ENCODE measurements at places on chromosomes 1 and 21.

GRCh38 chr1:53311702-53312305, 16.1 kb downstream of the LRP8 start:
- DNase-seq, result no peak

DNA sequence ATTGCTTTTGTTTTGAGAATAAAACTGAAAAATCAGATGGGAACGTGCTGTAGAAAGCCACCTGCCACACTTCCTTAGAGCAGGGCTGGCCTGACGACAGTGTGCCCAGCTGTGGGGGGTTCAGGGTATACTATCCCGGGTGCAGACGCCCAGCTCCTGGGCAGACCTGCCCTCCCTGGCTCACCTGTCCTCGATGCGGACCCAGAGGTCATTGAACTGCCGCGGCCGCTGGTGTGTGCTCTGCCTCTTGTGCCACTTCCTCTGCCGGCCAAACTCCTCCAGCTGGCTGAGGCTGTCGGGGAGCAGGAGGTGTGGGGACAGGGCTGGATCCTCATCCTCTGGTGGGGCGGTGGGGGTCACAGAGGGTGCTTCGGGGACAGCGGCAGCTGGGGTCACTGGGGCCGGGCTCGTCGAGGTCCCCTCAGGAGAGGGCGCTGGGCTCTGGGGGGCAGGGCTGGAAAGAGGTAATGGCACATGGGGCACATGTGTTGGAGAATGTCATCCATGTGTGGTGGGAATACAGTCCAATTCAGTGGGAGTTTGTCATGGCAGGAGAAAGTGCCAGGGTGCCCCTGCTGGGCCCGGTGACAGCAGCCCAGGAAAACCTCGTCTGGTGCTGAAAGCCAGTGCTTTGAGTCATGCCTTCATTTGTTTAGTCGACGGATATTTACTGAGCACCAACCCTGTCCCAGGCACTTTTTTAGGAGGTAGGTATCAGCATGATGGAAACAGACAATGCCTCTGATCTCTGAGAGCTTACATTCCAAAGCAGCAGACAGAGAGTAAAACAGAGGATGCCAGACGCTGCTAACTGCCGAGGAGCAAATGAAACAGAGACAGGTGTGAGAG, 222.0 kb downstream of the TRABD2B start:
- DNase-seq, result no peak

GRCh38 chr1:61085983-61086644, 3.8 kb downstream of the NFIA start:
- DNase-seq, result no peak

DNA sequence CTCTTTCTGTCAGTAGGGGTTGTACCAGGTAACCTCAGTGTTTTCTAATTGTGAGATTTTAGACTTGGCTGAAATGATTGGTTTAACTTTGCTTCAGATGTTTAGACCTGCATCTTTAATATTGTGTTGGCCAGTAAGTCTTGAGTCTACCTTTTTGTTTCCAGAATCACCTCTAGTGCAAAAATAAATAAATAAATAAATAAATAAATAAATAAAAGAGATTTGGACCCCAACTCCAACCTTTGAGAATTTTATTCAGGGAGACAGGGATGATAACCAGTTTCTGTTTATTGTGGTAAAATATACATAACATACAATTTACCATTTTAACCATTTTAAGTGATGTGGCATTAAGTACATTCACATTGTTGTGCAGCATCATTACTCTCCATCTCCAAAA, 64.4 kb downstream of the RAVER2 start:
- no peak for DNase-seq

DNA sequence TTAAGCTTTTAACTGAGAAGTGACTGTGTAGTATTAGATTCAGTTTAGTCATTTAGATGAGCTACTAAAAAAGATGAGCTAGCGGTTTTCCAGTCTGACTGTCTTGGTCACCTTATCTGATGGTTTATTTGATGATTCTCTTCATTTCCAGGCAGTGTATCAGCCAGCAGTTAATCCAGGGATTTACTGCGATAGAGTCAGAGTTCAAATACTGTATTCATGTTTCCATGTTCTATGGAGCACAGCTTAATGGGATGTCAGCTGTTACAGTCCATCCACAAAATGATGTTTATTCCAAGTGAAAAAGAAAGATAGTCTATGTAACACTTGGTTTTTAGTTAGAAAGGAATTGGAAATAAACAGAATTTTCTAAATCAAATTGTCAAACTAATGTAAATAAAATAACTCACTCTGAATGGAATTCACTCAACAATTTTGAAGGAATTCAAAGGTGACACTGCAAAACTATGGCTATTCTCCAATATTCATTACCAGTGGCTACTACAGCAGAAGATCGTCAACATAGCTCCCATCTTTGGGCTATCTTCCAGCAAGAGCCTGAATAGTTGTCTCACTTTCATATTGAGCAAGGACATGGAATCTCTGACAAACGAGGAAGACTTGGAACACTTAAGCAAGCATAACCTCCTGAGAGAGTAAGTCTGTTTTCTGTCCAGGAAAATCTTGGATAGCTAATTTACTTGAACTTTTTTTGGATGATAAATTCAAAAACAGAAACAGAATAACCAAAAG, 54.6 kb upstream of the DPT start:
- no peak for DNase-seq

- no peak for DNase-seq
These were observed 305.8 kb downstream of the KCNT2 start for GRCh38 chr1:196302420-196302819.

DNA sequence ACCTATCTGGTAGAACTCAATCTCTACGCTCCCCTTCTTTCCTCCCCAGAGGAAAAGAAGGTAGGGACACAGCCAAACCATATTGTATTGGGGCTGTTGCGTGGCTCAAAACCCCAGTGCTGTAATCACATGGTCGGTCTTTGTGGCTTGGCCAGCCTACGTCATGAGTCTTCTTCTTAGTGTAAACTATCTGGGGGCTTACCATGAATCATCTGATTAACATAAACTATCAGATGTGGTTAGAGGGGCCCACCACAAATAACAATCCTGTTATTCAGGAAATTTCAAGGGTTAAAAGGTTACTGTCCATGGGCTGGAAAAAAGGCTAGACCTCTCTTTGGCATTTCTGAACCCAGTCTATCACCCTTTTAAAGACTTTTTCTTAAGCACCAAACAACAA, 49.5 kb upstream of the GPR52 start:
- DNase-seq, result no peak

DNA sequence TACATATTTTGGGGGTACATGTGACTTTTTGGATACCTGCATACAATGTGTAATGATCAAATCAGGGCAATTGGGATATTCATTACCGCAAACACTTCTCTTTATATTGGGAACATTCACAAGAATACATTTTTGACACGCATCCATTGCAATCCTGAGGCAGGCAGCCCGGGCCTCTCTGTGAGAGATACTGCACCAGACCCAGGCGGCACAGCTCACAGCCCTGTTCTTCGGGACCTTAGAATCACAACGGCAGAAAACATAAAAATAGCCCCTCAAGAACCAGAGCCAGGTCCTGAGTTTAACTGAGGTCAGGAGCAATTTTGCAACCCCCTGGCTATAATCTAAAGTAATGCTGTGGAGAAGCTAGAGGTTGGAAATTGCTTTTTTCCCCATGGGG, 90.8 kb upstream of the PGBD5 start:
- no peak for DNase-seq

- no peak for DNase-seq
These were observed 40.2 kb downstream of the PRSS38 start for GRCh38 chr1:227855687-227856086.

DNA sequence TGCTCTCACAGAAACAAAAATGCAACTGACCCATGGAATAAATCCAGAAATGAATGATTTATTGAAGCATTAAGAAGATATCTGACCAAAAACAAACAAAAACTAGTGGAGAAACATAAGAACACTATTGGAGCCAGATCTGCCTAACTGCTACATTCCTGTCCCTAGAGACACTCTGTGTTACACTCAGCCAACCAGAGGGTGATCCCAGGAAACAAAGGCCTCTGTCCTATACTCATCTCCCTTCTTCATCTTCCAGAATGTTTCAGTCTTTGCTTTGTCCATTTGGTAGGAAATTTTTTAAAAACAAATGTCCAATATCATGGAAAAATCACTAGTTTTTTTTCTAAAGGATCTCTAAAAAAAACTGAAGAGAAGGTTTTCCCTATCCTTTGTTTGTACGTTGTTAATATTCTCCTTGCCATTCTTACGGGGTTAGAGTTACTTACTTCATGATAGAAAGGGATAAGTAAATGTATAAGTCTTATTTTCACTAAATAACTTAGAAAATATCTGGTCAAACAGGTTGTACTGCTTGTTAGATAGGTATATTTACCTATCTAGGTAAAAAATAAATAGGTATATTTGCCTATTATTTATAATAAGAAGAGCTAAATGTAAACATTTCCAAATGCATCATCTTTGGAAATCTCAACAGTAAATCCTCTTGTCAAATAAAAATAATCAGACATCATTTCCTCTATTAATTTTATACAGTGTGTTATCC, 59.1 kb downstream of the NME7 start:
- DNase-seq, result no peak

GRCh38 chr1:52590266-52590665, 11.9 kb upstream of the GPX7 start:
- DNase-seq, result no peak

- no peak for DNase-seq
These were observed 3.9 kb downstream of the HES4 start for GRCh38 chr1:995665-996633.

DNA sequence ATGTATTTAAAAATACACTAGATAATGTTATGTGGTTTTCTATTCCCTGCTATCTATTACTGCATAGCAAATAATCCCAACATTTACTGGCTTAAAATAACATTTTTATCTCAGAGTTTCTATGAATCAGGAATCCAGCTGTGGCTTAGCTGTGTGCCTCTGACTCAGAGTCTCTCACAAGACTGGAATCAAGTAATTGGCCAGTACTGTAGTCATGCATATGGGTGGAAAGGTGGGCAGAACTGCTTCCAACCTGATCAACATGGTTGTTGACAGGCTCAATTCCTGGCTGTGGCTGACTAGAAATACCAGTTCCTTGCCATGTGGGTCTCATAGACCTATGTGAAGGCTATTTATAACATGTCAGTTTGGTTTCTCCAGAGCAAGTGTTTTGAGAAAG, 131.8 kb downstream of the PDE4B start:
- no peak for DNase-seq

DNA sequence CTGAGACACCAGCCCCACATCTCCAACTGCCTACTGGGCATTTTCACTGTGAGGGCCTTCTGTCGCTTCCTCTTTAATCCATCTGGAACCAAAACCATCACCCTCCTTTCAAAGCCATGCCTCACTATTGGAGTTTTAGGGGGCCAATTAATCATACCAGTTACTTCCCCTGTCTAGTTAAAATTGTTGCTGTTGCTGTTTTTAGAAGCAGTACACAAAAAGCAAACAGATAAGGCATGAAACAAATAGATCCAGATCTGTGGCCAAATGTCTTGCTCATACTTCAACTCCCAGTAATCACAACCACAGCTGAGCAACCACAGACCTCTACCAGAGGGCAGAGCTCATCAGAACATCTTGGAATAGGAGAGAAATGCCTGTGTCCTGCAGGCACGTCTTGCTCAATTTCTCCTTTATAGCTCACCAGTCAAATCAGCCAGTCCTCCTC, 133.8 kb upstream of the C1orf105 start:
- no peak for DNase-seq

GRCh38 chr1:232123775-232124659, 497.4 kb downstream of the DISC1 start:
- no peak for DNase-seq

DNA sequence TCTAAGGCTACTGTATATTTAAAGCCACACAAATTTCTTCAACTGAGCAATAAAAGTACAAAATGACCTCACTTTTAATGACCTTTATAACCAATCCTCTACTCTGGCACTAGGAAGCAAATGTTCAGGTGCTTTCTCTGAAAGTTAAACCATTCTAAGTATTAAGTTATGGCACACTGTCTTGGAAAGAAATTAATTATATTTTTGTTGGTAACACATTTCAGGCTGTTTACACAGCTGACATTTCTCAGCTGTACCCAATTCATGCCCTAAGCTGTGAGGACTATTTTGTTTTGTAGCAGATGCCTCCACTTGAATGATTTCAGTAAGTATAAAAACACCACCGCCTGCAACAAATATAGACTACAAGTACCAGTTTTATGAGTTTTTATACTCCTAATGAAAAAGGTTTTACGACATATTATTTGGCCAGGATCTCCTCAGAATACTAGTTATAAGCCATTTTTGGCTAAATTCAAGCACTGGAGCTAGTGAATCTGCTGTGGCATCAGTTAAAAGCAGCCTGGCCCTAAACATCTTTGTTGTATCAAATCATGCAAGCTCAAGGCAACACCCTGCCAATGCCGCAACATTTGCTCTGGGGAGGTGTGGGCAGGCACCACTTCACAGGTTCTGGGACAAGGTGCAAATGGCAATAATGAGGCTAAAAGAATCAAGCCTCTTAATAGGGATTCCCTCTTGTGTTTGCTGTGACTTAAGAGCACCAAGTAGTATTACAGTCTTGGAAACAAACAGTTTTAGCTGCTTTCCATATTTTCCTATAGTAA, 228.4 kb upstream of the DMRTA2 start:
- no peak for DNase-seq

DNA sequence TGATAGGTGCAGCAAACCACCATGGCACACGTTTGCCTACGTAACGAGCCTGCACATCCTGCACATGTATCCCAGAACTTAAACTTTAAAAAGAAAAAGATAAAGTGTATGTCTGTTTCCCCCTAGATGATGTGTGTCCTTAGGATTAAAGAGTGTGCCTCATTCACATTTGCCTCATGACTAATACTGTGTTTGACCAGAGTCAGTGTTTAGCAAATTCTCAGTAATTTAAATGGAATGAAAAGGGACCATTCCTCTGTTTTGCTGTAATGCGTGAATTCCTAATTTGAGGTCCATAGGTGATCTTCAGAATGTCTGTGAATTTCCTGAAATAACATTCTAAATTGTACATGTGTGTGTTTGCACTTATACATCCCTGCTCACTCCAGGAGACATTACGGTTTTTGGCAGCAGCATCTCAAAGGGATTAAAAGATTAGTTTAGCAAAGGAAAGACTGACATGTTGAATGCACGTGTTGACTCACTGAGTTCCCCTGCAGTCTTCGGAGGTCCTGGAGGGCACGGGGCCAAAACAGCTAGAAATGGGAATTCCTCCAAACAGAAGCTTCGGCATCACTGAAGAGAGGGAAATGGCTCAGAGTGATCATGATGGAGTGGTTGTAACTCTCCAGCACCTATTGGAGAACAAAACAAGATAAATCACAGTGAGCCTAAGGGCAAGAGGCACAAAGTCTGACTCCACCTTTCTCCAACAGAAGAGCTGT, 19.1 kb upstream of the SLC35F3 start:
- DNase-seq, result no peak

- no peak for DNase-seq
These were observed 25.1 kb downstream of the ZBTB17 start for GRCh38 chr1:15950763-15951295.

DNA sequence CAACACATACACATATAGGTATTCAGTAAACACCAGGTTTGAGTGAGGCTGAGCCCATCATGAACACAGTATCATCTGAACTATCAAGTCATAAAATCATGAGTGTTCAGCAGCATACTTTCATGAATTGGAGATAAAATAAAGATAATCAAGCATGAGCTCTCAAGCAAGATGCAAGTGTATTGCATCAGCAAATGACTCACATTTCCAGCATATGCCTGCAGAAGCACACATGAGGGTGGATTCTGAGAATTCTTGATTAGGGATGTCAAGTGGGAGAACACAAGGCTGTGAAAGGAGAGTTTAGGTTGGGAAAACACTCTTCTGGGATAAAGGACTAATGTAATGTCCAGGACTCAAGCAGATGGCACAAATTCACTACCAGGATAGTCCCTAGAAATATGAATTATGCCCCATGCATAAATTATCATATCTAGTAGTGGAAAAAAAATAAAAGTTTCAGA, 299.2 kb downstream of the SRGAP2C start:
- no peak for DNase-seq
